ENCODE measurements at places on chromosomes 6 and 20.

GRCh38 chr6:62999796-63000195 is 211.5 kb upstream of the FKBP1C start:
- no peak for DNase-seq

GRCh38 chr6:57432919-57433684 is 115.7 kb downstream of the PRIM2 start:
- no peak for DNase-seq

- DNase-seq = no peak
Observed at GRCh38 chr20:22652681-22653588, 68.6 kb upstream of the FOXA2 start.

- DNase-seq = peak; percentile 92
Observed at GRCh38 chr6:37021356-37022129, 16.1 kb downstream of the FGD2 start.

DNA sequence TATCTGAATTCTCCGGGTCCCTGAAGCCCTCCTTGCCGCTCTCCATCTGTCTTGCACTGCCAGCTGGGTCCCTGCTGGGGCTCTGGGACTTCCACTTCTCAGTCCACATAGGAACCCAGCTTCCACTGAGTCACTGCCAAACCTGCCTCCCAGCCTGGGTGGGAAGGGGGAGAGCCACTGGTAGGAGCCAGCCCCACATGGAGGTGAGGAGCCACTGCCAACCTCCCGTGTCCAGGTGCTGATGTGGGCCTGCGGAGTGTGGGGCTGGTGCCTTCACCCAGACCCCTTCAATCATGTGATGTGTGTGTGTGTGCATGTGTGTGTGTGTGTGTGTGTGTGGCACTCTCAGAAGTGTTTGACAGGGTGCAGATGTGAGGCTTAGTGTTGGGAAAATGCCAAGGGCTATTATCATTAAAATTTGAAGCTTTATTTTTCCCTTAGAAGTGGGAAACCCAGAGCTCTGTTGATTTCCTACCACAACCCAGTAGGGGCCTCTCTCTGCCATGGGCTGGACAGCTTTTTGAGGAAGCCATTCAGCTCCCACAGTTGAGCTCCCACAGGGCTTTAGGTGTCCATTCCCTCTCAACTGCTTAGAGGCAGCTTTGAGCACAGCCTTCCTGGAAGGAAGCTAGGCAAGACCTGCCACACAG is 9.3 kb upstream of the SGK2 start:
- DNase-seq = no peak

GRCh38 chr6:150297327-150298029 is 71.3 kb upstream of the IYD start:
- no peak for DNase-seq

DNA sequence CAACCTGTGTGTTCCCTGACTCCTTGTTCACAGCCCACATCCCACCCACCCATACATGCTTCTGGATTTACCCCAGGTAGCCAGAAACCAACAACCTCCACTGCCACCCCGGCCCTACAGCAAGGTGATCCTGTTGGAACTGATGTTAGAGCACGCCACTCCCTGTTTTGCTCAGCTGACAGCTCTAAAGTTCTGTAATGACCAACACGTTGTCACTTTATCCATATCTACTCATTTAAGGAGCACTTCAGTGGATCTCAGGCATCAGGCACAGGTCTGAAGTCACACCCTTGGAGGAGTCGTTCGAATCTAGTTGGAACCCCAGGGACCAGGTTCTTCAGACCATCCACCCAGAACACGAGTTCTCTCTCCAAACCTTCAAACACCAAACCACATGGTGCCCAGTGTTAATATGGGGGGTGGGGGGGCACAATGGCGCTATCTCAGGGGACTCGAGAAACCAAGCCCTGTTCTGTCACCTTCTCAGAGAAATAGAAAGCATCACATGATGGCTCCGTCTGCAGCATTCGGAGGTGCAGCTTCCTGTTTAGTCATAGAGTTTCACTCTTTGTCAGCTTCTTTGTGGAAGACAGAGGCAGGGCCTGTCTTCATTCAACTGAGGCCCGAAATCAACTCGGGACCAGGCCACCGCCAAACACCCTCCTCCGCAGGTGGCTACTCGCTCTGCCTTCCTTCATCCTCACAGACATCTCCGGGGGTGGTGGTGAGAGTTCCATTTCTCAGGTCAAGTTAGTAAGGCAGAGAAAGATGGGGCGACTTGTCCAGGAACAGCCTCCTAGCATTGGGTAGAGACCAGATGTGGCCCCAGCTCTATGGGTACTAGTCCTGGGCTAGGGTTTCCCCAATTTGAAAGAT is 142.2 kb downstream of the NFATC2 start:
- peak; percentile 94 for DNase-seq

DNA sequence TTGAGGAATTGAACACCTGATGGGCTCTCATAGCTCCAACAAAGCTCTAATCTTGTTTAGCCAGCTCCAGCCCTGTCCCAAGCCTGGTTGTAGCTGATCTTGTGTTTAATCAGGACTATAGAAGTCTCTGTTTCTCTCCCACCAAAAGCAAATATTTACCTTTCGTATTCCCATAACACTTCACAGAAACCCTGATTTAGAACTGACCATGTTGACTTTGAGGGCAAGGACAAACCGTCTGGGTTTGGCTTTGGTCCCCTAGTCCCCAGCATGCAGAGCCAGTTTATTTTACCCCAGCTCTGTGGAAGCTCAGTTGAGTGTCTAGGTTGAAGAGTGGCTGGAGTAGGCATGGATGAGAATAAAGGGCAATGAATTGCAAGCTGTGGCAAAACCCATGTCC is 18.0 kb upstream of the SIM1 start:
- DNase-seq = no peak

- no peak for DNase-seq
Observed at GRCh38 chr6:142697001-142697335, 248.0 kb downstream of the HIVEP2 start.

DNA sequence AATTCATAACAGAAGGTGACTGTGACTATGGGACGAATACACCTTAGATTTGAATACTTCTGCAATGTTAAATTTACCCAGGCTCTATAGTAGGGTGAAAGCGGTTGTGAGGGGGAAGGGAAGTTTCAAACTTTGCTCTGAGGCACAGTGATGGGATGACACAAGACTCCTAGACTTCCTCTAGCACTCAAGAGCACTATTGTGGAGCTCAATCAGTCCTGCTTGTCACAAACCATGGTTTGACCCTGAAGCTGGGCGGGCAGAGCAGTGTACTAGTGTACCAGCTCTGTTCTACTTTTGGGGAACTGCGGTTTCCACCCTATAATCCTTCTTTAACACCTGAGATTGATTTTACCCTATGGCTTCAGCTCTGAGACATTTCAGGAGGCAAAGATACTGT is 17.1 kb downstream of the TRIM27 start:
- DNase-seq = no peak

- DNase-seq = peak; percentile 5
Observed at GRCh38 chr6:113980937-113981554, 10.1 kb upstream of the HDAC2 start.

GRCh38 chr20:38392356-38392755 is 42.8 kb downstream of the SNHG17 start:
- DNase-seq = no peak

- no peak for DNase-seq
Observed at GRCh38 chr6:31621991-31622390, 1.5 kb downstream of the PRRC2A start.

DNA sequence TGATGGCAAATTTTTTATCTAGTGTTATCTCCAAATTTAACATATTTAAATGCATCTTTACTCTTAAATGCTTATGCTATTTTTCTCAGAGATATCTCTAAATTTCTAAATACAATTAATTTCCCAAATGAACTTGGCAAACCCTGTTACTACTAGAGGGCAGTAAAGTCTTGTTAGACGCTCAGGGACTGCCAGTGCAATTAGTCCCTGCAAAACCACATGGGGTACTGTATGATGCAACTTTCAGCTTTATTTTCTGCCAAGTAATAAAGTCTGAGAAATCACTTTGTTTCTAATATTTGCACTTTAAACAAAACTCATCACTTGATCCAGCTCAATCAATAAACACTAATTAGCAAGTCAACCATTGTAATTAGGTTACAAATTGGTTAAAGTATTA is 76.0 kb upstream of the ADGRB3 start:
- no peak for DNase-seq

- DNase-seq = no peak
Observed at GRCh38 chr6:67412035-67412434, 1223.0 kb upstream of the ADGRB3 start.

DNA sequence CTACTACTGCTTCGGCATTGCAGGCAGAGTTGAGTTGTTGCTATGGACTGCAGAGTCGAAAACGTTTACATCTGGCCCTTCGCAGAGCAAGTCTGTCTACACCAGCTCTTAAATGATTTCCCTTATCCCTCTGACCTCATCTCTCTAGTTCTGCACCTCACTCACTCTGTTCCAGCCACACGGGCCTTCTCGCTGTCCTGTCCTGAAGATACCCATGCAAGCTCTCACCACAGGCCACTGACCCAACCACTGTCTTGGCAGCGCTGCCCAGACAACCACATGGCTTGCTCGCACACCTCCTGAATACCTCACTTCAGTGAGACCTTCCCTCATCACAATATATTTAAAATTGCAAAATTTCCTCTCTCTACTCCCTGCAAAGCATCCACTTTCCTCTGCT is 31.4 kb downstream of the B4GALT5 start:
- no peak for DNase-seq

- peak; percentile 15 for DNase-seq
Observed at GRCh38 chr20:35489717-35490116, 34.3 kb downstream of the CEP250 start.

DNA sequence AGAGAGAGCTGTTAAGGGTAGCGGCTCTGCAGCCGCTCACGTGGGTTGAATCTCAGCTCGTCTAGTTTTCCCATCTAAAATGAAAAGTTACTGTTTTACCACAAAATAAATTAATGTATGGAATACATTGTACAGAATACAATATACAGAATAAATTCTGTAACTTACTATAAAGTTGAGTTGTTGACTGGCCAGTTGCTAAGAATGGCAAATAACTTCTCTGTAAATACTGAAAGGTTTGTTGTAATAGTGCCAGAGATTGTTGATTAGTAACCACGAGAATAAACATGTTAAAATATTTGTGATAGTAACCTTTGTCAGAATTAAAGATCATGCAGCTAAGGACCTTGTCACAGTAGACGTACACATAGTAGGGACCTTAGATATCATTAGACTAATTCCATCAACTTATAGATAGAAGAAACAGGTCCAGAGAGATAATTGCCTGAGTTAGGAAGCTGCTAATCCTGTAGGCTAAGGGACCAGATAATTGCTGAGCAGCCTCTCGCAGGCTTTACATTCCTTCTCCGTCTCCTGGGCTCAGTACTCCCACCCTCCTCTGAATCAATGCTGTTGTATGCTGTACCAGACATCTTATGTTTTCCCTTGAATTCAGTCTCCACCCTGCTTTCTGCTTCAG is 544 bp upstream of the NRM start:
- no peak for DNase-seq

GRCh38 chr6:6386010-6386409 is 65.5 kb upstream of the F13A1 start:
- DNase-seq = no peak

- DNase-seq = peak; percentile 1
Observed at GRCh38 chr6:7591770-7592169, 1.8 kb downstream of the SNRNP48 start.

- no peak for DNase-seq
Observed at GRCh38 chr6:130961148-130961547, 101.9 kb downstream of the EPB41L2 start.

Measured in activated CD4-positive, alpha-beta T cell treated with anti-CD3 and anti-CD28 coated beads, Interleukin-2, Interleukin-4, amounts not matched to agents 100 ng/mL and 50 ng/mL, durations not matched to agents 16 hours and 8 hours (primary cell).